Esophagus muscularis mucosa (tissue), 4 donors: ENCODE measurements at places on chromosomes 1 and 21. TPM values are rescaled to one million over a fixed set of nuclear protein-coding genes. Genes with fewer than 3 reads are reported as not detected.

Gene PLCH2
- 0.34 TPM for total RNA-seq

Gene SIM2
- total RNA-seq, result not detected

Gene NHLH1
- total RNA-seq, result not detected

Gene RASAL2
- 23.5 TPM for total RNA-seq

Gene SPRR2E
- not detected for total RNA-seq

- H3K36me3 ChIP-seq, result no peaks in the 10 kb centered on the region
- no peak overlapping the region for H3K27ac ChIP-seq
- H3K4me1 ChIP-seq, result no peaks in the 10 kb centered on the region
- DNase-seq, result no peak
These were observed 29.5 kb downstream of the ARHGEF16 start for GRCh38 chr1:3483801-3484444.

DNA sequence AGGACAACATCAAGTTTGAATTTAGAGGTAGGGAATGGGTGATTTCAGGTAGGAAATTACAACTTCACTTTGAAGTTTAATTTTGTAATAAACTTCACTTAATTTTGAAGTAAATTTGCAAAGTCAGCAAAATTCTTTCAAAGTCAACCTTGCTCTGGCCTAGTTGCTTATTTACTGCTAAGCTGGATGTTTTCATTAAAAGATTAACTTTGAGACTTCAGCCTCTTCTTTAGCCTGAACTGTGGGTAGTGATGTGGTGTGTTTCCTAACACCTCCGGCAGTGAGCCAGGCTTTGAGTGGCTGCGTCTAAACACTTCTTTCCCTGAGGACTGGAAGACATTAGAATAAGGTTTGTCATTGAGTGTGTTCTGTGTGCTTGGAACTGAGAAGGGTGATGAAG, at the start of gene HAO2:
Gene HAO2, plus strand, starts transcription at position 232 of the 400 bp plus-strand sequence. CDS start 12,301 bp downstream, outside the sequence.
- H3K4me3 ChIP-seq, result no peak within 1 kb of the TSS
- H3K4me1 ChIP-seq, result no peaks in the 10 kb centered on the region
- no peak for DNase-seq
- no peaks in the 10 kb centered on the region for H3K27me3 ChIP-seq
- H3K36me3 ChIP-seq, result no peaks in the 10 kb centered on the region

DNA sequence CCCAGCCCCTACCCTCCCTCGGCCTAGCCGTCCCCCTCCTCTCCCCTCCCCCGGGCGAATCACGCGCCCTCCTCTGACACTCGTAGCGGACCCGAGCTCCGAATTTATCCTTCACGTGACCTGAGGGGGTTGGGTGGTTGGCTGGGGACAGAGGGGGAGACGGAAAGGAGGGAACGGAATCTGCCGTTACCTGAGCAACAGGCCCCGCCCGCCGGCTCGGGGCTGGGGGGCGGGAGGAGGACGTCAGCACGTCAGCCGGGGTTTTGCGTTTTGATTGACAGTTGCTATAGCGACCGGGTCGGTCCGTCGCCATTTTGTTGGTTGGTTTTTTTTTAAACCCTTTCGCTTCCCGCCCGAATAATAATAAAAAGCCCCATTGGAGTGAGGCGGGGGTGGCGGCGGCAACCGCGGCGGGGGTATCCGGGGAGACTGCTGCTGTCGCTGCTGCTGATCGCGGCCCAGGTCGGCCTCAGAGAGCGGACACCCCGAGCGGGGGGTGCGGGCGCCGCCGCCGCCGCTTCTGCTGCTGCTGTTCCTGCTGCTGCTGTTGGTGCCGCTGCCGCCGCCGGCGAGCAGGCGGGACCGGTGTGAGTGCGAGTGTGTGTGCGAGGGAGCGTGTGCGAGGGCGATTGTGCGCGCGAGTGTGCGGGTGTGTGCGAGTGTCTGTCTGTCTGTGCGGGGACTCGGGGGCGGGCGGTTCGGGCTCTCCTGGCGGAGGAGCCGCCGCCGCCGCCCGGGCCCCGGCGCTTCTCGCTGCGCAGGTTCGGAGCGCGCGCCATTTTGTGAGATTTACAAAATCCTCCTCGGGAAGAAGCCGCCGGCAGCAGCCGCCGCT, at the start of gene DYRK1A:
Gene DYRK1A, plus strand, starts transcription at position 292 of the 835 bp plus-strand sequence. CDS start 53,602 bp downstream, outside the sequence.
- peak; percentile 100 for DNase-seq
- H3K27ac ChIP-seq, result peak within 1 kb of the TSS; percentile 100
- peak within 1 kb of the TSS; percentile 96 for H3K4me3 ChIP-seq
- no peaks in the 10 kb centered on the region for H3K27me3 ChIP-seq
- no peaks in the 10 kb centered on the region for H3K36me3 ChIP-seq
- H3K4me1 ChIP-seq, result peaks cover 46% of the 10 kb centered on the region

GRCh38 chr1:48916130-48917069, 139.7 kb upstream of the BEND5 start:
- no peaks in the 10 kb centered on the region for H3K36me3 ChIP-seq
- H3K27me3 ChIP-seq, result no peaks in the 10 kb centered on the region
- H3K27ac ChIP-seq, result no peak overlapping the region
- peaks cover 6% of the 10 kb centered on the region for H3K4me1 ChIP-seq

DNA sequence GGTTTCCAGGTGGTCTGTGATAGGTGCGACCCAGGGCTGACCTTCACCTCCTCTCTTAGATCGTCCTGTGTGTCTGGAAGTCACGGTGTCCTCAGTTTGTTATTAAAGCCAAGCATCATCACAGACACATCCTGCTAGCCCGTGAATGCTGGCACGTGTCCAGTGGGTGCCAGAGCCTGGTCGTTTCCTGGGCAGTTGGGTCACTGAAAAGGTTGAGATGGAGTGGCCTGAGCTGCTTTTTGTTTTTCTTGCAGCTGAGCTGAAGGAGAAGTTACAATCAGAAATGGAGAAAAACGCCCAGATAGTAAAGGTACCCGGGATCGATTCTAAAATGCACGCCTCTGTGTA, 23.2 kb downstream of the PCNT start:
- H3K4me3 ChIP-seq, result no peak overlapping the region
- H3K27me3 ChIP-seq, result no peaks in the 10 kb centered on the region
- no peak for DNase-seq
- H3K27ac ChIP-seq, result no peak overlapping the region
- H3K36me3 ChIP-seq, result peaks cover 57% of the 10 kb centered on the region

DNA sequence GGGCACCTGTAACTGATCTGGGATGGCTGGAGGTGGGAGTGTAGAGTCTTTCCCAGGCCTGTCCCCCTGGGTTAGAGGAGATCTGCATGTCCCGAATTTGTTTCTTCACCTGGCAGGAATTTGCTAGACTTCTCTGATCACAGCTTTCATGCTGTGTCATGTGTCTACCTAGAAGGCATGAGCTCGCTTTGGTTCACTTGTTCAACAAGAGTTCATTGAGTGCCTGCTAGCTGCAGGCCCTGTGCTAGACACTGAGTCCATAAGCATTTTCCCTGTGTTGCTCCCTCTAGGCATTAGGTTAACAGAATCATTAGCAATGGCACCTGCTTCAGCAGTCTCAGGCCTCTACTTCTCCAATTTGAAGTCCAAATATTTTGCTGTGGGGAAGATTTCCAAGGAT, 101.6 kb downstream of the MTR start:
- H3K4me1 ChIP-seq, result peaks cover 26% of the 10 kb centered on the region
- H3K36me3 ChIP-seq, result peaks cover 38% of the 10 kb centered on the region
- no peaks in the 10 kb centered on the region for H3K27me3 ChIP-seq
- no peak overlapping the region for H3K27ac ChIP-seq
- H3K4me3 ChIP-seq, result no peak overlapping the region

GRCh38 chr1:92839442-92839841, 7.6 kb downstream of the RPL5 start:
- H3K4me3 ChIP-seq, result no peak overlapping the region
- DNase-seq, result no peak
- H3K4me1 ChIP-seq, result peaks cover 36% of the 10 kb centered on the region

- peaks cover 19% of the 10 kb centered on the region for H3K4me1 ChIP-seq
- no peaks in the 10 kb centered on the region for H3K36me3 ChIP-seq
- no peak overlapping the region for H3K27ac ChIP-seq
- DNase-seq, result no peak
- H3K27me3 ChIP-seq, result peaks cover 15% of the 10 kb centered on the region
These were observed 95.0 kb upstream of the COL6A1 start for GRCh38 chr21:45886610-45887026.

- no peaks in the 10 kb centered on the region for H3K27me3 ChIP-seq
- no peak overlapping the region for H3K27ac ChIP-seq
- no peak for DNase-seq
These were observed 31.6 kb upstream of the SLC5A9 start for GRCh38 chr1:48190881-48191280.

DNA sequence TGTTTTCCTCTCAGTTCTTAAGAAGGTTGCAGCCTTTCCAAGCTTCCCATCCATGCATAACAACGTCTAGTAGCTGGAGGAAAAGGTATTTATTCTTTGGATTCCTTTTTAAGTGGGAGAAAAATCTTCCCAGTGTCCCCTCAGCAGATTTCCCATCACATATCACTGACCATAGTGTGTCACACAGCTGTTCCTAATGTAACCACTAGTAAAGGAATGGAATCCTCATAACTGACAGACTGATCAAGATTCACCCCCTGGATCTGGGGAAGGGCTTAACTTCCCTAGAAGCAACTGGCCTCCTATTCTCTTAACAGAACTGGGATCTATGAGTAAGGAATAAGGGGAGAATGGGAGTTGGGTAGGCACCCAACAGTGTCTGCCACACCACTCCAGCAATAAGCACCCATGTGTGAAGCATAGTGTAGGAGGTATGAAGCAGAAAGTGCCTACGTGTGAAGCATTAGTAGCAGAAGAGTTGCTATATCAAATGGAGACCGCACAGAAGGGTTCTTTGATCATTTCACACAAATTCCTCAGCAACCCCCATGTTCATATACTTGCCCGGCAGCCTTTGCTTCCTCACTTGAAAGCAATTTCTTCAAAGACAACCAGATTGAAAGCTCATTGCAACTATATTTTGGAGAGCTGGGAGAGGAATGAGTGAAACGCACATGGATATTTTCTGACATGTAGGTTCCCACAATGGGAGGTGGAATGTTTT, 28.2 kb upstream of the DNAH14 start:
- DNase-seq, result peak; percentile 83
- no peaks in the 10 kb centered on the region for H3K36me3 ChIP-seq
- no peaks in the 10 kb centered on the region for H3K27me3 ChIP-seq
- no peak overlapping the region for H3K27ac ChIP-seq
- H3K4me1 ChIP-seq, result no peaks in the 10 kb centered on the region

- no peak for DNase-seq
- no peaks in the 10 kb centered on the region for H3K4me1 ChIP-seq
- H3K4me3 ChIP-seq, result no peak overlapping the region
- no peaks in the 10 kb centered on the region for H3K36me3 ChIP-seq
- H3K27me3 ChIP-seq, result no peaks in the 10 kb centered on the region
These were observed 19.3 kb downstream of the PGLYRP3 start for GRCh38 chr1:153293480-153293775.

DNA sequence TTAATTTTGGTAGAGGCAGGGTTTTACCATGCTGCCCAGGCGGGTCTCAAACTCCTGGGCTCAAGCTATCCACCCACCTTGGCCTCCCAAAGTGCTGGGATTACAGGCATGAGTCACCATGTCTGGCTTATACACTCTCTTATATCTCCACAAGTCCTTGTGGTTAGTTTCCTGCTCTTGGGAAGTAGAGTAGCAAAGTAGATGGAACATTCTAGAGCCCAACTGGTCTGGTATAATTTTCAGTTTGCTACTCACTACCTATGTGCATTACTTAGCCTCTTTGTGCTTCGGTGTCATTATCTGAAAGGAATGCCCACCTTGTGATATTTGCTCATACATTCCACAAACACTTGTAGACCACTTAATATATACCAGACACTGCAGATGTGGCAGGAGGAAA, 96.6 kb upstream of the IPO9 start:
- H3K27me3 ChIP-seq, result no peaks in the 10 kb centered on the region
- H3K4me1 ChIP-seq, result peaks cover 48% of the 10 kb centered on the region

DNA sequence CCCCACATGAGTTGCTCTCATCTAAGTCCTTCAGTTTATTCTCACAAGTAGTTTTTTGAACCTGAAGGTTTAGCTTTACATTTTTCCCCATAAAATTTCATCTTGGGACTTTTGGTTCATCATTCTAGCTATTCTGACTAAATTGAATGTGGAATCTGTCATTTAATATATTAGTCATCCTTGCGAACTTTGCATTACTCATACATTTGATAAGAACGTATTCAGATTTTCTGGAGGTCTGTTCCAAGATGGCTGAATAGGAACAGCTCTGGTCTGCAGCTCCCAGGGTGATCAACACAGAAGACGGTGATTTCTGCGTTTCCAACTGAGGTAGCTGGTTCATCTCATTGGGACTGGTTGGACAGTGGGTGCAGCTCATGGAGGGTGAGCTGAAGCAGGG, 59.8 kb upstream of the CSF1 start:
- no peaks in the 10 kb centered on the region for H3K27me3 ChIP-seq
- no peak overlapping the region for H3K4me3 ChIP-seq
- H3K4me1 ChIP-seq, result no peaks in the 10 kb centered on the region
- H3K27ac ChIP-seq, result no peak overlapping the region
- no peaks in the 10 kb centered on the region for H3K36me3 ChIP-seq

DNA sequence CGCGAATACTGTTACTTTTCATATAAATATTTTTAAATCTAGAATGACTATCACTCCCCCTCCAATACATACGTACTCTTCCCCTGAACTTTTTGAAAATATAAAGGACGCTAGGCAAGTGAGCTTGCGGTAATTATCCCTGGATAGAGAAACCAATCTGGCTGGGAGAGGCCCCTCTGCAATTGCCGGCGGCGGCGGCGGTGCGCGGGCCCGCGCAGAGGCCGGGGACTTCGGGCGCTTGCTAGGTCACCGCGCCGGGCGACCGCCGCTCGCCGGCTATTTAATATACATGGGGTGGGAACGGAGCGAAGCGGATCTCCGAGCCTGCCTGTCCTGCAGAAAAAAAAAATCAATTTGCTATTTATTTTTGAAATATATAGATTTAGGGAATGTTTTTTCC, 416.3 kb upstream of the ESRRG start:
- H3K27ac ChIP-seq, result no peak overlapping the region
- DNase-seq, result no peak
- no peaks in the 10 kb centered on the region for H3K27me3 ChIP-seq
- H3K36me3 ChIP-seq, result no peaks in the 10 kb centered on the region

- peaks cover 31% of the 10 kb centered on the region for H3K4me1 ChIP-seq
- H3K4me3 ChIP-seq, result no peak overlapping the region
- DNase-seq, result no peak
- no peaks in the 10 kb centered on the region for H3K36me3 ChIP-seq
- no peaks in the 10 kb centered on the region for H3K27me3 ChIP-seq
These were observed 38.7 kb downstream of the CACHD1 start for GRCh38 chr1:64508629-64509028.

GRCh38 chr1:178702146-178702545, 22.9 kb upstream of the RALGPS2 start:
- no peaks in the 10 kb centered on the region for H3K4me1 ChIP-seq
- H3K27ac ChIP-seq, result no peak overlapping the region
- DNase-seq, result no peak
- H3K4me3 ChIP-seq, result no peak overlapping the region
- no peaks in the 10 kb centered on the region for H3K27me3 ChIP-seq
- H3K36me3 ChIP-seq, result no peaks in the 10 kb centered on the region

DNA sequence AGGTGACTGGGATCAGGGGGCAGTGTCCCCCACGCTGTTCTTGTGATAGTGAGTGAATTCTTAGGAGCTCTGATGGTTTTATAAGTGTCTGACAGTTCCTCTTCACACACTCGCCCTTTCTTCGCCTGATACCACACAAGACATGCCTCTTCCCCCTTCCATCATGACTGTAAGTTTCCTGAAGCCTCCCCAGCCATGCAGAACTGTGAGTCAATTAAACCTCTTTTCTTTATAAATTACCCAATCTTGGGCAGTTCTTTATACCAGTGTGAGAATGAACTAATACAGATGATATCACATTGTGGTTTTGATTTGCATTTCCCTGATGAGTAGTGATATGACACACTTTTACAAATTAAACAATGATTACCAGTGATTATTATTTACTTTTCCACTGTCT, 229.9 kb downstream of the AKT3 start:
- no peaks in the 10 kb centered on the region for H3K4me1 ChIP-seq
- H3K4me3 ChIP-seq, result no peak overlapping the region
- H3K27me3 ChIP-seq, result no peaks in the 10 kb centered on the region
- no peak for DNase-seq
